CD8-positive, alpha-beta T cell (primary cell): ENCODE measurements at places on chromosomes 1 and 21.

- no peak for DNase-seq
These were observed 182.3 kb downstream of the CAMTA1 start for GRCh38 chr1:6967431-6968111.

GRCh38 chr1:30871276-30871871 lies 37.2 kb downstream of the SDC3 start:
- no peak for DNase-seq

DNA sequence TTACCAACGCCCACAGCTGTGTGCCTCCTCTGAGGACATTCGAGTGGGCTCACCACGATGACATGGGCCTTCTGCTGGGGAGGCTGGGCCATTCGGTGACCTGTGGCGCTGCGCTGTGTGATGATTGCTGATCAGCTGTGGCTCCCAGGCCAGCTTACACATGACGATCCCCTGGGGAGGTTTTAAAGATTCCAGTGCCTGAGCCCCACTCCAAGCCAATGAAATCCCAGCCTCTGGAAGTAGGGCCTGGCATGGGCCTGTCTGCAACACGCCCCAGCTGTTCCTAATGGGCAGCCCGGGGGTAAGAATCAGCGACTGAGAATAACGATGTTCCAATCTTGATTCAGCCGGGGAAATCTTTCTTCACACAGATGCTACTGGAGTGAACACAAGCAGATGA lies 153.7 kb downstream of the KCNJ6 start:
- no peak for DNase-seq

- no peak for DNase-seq
These were observed 174.7 kb downstream of the ADGRL4 start for GRCh38 chr1:78831731-78832360.

- no peak for DNase-seq
These were observed 1.4 kb downstream of the GUK1 start for GRCh38 chr1:228141226-228142044.
